ENCODE measurements at places on chromosomes 1 and 21.
A peak's percentile ranks its signal among the peaks of the same experiment; 100 is the strongest.

- no peak for DNase-seq
Measured at GRCh38 chr1:219365451-219365850, 191.8 kb downstream of the LYPLAL1 start.

DNA sequence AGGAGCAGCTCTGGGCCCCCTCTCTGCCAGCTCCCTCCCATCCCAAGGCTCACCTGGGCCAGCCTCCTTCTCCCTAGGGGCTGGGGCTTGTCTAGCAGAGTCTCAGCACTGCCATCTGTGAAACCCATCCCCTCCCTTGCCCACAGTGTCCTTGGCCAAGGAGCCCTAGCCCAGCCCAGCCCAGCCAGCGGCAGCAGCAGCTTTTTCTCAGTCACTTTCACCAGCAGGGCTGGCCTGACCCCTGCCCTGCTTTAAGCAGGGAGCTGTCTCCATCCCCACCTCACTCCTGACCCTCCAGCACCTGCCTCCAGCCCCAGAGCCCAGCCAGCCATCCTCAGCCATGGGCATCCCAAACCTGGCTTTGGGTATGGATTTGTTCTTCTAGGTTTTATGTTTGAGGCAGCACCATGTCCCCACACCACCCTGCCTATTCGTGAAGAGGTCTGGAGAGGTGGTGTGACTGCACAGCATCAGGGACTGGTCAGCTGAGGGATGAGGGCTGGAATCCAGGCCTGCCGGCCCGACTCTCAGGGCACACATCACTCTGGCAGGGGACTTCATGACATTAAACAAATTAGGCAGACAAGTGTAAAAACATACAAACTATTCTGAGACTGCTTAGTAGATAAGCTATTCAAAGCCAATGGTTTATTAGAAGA, 36.1 kb upstream of the ABCG1 start:
- no peak for DNase-seq

DNA sequence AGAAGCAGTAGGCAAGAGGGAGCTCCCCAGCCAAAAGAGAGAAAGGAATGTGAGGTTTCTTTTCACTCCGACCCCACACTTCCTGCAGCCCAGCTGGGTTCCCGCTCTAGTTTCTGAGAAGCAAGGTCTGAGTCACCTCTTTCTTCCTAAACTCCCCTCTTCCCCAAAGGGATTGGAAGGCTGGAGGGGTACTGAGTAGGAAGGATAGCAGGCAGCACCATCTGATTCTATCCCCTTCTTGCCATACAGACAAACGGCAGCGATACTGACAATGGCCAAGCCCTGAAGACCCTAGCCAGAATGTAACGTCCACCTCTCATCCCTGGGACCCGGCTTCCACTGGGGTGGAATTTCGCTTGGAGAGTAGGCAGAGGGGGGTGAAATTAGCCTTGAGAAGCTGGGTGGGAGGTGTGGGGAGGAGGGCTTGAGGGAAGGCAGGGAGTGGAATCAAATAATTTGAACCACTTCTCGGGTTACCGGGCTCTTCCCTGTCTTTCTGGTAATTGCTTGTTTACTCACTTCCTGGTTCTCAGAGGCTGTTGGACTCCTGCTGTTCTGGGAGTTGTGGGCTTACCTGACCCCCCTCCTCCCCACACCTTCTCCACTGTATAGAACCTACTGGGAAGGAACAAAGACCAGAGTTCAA, 13.2 kb downstream of the IER5 start:
- DNase-seq, result peak; percentile 87

- DNase-seq, result no peak
Measured at GRCh38 chr1:174352117-174352516, 95.6 kb upstream of the GPR52 start.

GRCh38 chr1:21241771-21242581, 48.3 kb downstream of the ECE1 start:
- peak; percentile 77 for DNase-seq

DNA sequence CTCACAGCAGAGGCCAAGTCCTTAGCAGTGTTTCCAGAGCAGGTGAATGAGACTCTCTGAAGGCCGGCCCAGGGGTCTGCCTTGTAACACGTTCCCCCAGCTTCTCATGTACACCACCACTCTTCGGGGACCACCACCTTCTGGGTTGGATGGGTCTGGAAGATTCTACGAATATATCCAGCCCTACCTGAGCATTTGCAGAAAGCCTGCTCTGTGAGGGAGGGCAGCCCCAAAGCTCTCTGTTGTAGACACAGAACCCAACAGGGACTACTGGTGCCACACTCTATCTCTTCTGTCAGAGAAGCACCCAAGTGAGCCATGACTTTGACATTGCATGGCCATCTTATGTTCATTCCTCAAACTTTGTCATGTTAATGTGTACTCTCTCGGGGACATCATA, 61.8 kb downstream of the CD247 start:
- DNase-seq, result no peak

DNA sequence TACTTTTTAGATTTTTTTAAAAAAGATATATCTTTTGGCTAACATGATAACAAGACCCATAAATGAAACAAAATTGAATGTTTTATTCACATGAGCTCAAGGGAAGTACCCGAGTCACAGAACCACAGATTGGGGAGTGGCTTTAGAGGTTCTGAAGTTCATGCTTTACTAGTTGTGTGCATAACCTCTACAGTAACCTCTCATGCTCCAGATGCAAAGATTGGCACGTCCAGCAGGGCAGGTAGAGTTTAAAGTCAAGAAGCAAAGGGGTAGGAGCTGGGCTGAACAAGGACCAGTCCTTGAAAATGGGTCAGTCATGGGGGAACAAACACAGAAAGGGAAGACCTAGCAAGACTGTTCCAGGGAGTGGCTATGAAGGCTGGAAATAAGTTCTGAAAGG, 109.6 kb downstream of the RNF220 start:
- DNase-seq, result no peak

DNA sequence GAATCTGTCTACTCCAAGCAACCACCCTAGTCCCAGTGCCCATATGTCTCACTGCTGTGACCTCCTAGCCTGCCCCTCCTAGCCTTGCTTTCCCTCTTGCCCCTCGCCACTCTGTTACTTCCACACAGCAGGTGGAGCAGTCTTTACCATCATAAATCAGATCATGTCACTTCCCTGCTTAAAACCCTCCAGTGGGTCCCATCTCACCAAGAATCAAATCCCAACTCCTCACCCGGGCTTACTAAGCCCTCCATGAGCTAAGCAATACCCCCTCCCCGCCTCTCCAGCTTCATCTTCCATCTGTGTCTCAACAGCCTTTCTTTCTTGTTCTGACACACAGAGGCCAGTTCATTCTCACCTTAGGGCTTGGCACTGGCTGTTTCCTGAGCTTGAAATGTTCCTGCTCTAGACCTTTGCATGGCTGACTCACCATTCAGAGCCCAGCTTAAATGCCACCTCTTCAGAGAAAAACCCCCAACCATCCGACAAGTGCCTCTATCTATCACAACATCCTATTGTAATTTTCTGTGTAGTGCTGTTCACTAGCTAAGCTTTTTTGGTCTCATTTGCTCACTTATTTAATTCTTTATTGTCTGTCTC, 22.3 kb downstream of the KNCN start:
- DNase-seq, result no peak

- DNase-seq, result peak; percentile 90
Measured at GRCh38 chr1:67535474-67535873, 105.3 kb upstream of the SERBP1 start.

DNA sequence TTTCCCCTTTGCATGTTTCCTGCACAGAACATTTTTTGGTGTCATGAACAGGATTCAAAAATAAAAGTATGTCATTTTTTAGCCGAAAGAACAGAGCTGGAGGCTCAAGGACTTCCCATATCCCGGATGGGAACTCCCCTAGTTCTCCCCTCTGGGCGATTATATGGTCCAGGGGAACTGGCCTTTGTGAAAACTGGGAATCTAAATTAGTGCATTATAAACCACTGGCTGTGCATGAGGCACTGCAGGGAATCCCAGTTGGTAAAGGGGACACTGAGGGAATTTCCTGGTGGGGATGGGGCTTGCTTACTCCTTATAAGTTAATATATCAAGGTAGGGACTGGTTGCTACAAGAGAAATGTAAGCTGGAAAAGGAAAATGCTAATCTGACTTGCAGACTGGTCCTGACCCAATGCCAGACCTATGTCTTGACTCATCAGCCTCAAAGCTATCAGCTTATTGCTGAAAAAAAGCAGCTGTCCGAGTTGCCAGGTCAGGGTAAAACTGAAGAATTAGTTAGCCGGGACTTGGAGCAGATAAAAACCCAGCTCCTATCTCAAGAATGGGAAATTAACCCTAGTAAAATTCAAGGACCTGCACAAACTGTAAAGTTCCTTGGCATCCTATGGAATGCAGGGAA, 122.6 kb downstream of the FCRL5 start:
- DNase-seq, result no peak

- DNase-seq, result no peak
Measured at GRCh38 chr1:36807262-36807661, 227.1 kb downstream of the GRIK3 start.

- no peak for DNase-seq
Measured at GRCh38 chr1:85327759-85328158, 51.3 kb upstream of the BCL10 start.

GRCh38 chr1:59635097-59635496, 179.7 kb upstream of the HOOK1 start:
- no peak for DNase-seq

DNA sequence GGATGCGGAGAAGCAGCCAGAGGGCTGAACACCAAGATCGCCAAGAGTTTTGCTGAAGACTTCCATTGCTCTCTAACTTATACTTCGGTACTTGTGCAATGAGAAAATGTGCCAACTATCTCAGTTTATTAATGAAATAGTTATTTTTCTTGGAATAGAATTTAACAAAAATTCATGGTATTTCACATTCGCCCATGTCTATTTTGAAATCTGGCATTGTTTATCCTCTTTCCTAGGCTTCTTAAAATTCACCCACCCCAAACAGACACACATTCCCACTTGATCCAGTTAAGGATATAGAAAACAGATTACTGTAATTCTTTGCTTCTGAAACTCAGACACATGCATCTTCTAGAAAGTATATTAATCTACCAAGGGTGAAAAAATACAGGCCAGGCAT, 56.3 kb upstream of the ADAMTS5 start:
- no peak for DNase-seq

GRCh38 chr1:5905436-5905835, 86.8 kb downstream of the NPHP4 start:
- peak; percentile 22 for DNase-seq

Measured in islet precursor cell (in vitro differentiated cells).